ENCODE measurements at places on chromosomes 7 and 10.

- DNase-seq = peak; percentile 22
These were observed 195.4 kb downstream of the BAMBI start for GRCh38 chr10:28872587-28873165.

GRCh38 chr10:124079864-124080263 is 13.5 kb downstream of the CHST15 start:
- no peak for DNase-seq

DNA sequence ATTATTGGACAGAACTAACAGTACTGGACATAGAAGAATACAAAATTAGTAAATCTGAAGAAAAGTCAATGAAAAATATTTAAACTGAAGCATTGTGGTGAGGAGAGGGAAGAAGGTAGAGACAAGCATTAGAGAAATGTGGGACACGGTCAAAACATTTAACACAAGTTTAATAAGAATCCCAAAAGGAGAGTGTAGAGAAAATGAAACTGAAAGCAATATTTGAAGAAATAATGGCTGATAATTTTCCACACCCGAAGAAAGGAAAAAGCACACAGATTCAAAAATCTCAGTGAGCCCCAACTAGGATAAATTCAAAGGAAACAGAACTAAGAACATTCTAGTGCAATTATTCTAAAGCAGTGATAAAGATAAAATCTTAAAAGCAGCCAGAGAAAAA is 126.4 kb upstream of the LRRTM3 start:
- no peak for DNase-seq

DNA sequence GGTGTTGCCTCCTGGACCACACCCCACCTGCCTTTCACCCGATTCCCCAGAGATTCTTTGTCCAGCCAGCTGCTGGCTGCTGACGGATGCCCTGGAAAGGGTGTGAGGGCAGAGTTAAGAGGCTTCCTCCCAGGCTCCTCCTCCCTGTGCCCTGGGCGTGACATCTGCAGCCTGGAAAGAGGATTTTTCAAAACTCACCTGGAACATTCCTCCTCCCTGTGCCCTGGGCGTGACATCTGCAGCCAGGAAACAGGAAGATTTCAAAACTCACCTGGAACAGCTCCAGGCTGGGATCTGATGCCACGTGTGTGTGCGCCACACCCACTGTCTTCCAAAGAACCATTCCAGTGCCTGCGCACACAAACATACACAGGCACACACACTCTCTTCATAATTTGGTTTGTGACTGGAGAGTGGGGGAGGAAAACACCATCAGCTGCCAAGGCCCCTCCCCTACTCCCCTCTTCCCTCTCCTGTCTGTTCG is 5.2 kb downstream of the MARVELD1 start:
- no peak for DNase-seq

- DNase-seq = no peak
These were observed 34.3 kb downstream of the PYROXD2 start for GRCh38 chr10:98380493-98381339.

DNA sequence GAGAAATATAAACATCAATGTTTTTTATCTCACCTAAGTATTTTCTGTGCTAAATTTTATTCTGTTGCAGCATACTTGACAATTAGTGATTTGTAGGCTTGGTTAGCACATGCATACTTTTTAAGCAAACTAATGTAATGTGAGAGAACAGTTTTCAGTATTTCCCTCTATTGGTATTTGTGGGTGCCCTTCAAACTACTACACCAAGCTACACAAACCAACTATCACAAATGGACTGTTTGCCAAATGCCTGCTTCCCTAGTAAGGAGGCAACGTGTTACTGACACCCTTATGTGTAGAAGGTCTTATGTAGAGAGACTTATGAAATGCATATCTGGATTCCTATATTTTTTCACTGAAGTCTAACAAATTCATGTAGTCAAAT is 98.4 kb upstream of the FZD1 start:
- no peak for DNase-seq

DNA sequence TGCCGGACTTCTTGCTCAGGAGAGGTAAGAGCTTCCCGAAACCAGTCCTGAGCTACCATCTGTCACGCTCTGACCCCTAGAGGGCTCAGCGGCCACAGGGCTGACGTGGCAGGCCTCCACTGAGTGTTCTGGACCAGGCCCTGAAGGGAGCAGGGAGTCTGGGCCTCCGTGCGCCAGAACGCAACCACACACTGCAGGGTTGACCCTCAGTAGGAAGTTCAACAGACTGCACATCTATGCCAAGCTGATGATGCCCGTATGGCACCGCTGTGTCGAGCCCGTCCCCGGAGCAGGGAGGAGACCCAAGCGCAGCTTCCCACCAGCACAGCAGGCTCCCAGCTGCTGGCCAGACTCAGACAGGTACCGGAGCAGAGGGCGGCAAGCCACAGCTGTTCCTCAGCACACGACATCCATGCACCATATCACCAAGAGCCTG is 39.2 kb downstream of the CAMK2B start:
- DNase-seq = no peak

GRCh38 chr10:86659161-86659691 is 4.9 kb downstream of the OPN4 start:
- no peak for DNase-seq

GRCh38 chr7:63070696-63071095 is 928.0 kb upstream of the ZNF722 start:
- DNase-seq = no peak

- DNase-seq = no peak
These were observed 267.7 kb downstream of the TNS3 start for GRCh38 chr7:47314248-47314647.

DNA sequence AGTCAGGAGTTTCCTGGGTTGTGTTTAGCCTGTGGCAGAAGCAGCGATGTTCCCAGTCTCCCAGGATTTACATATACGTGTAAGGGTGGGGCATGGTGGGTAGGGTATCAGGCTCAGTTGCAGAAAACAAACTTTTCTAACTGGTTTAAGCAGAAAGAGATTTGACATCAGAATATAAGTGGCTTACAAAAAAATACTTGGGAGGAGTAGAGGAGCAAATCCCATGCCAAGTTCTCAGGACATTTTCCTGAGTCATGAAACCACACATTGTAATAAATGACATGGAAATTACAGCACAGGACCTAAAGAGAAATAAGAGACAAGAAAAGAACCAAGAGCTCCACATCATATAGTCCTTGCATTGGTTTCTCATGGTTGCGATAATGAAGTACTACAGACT is 26.2 kb upstream of the FRMD4A start:
- DNase-seq = no peak

DNA sequence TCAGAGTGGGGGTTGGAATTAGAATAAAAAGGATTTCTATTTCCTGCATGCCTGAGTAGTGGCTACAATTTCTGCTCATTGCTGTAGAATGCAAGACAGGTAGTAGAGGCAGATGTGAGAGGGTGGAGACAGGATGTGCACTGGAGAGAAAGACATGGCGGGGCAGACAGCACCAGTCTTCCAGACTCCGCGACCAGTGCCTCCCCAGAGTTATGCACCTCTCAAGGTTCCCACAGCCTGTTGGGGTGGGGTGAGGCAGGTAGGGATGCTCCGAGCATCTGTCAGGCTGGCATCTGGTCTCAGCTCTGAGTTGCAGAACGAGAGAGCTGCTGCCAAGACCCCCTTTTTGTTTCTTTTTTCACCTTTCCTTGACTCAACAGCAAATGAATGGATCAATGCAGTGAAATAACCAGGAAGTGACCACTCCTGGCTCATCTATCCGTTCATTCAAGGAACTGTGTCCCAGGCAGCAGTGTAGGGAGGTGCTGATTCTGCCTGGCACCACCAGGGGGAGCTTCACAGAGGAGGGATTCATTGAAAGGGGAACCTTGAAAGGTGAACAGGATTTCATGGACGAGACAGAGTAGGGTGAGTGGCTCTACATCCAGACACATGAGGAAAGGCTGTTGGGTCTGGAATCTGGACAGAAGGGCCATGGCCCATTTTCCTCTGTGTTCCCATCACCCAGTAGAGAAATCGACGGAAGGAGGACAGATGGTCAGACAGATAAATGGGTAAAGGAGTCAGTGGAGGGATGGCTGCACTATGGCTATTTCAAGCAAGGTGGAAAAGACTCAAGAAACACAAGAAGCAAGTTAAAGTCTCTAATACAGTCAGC is 17.2 kb upstream of the SLC18A3 start:
- peak; percentile 45 for DNase-seq

- no peak for DNase-seq
These were observed 94.7 kb upstream of the PPP2R2D start for GRCh38 chr10:131806146-131806545.

DNA sequence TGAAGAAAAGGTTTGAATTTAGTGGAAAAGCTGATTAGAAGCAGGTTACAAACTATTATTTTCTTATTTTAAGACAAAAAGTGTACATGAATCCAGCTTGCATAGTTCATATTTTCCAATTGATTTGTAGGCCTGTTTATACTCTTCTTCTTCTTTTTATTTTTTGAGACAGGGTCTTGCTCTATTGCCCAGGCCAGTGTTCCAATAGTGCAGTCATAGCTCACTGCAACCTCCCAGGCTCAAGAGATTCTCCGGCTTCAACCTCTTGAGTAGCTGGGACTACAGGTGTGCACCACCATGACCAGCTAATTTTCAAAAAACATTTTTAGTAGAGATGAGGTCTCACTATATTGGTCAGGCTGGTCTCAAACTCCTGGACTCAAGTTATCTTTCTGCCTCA is 45.0 kb downstream of the ARL4A start:
- DNase-seq = no peak

- no peak for DNase-seq
These were observed 22.5 kb downstream of the SNX13 start for GRCh38 chr7:17917842-17918241.

DNA sequence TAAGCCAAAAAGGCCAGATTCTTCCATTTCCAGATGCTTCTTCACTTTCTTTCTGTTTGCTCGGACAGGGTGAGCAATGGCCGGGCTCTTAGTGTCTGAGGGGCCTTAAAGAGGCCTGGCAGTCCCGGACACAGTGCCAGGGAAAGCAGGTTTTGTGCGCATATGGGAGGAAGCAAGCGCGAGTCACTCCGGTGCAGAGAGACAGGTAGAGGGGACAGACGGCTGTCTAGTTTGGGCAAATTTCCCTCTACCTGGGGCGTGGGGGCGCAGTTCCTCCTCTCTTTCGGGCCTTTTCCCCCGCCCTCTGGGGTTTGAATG is 4.7 kb downstream of the NEUROD6 start:
- DNase-seq = no peak

DNA sequence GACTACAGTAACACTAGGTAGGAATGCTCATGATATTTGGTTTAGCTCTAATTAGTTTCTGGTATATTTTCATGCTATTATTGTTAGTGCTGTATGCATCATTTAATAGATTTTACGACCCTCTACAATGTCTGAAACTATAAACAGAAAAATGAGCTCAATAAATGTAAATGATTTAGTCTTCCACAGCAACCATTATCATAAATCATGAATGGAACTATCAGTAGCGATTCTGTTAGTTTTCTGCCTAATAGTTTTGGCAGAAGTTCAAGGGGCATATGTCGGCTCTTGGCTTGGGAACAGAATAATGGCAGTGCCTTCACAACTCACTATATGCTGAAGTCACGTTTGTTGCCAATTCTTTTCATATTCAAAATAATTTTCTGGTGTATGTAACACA is 494.8 kb downstream of the PARD3 start:
- DNase-seq = no peak

DNA sequence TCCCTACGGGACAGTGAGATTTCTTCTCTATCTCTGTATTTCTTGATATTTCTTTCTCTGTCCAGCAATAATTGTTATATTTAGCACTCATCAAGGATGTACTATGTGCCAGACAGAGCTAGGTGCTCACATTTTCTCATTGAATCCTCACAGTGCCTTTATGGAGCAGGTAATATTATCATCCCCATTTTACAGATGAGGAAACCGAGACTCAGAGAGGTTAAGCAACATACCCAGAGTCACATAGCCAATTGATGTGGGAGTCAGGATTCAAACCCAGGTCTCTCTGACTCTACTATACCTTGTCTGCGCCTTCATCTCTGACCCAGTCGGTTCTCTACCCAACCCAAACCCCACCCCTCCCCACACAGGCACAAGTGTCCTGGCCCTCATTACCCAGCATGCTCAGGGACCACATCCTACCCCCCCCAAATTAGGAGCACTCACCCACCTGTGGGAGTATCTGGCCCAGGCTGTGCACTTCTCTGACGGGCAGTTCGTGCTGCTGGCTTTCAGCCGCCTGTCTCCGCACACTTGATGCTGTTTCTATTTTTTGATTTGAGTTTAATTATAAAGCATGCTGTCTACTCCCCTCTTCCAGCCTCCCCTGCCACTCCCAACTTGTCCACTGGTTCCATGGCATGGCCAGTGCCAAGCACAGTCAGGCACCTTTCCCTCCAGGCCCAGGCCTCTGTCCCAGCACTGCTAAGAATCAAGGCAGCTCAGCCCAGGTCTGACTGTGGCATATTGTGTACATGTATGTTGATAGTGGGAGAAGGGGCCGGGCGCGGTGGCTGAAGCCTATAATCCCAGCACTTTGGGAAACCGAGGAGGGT is 9.8 kb upstream of the SAMD8 start:
- DNase-seq = no peak

DNA sequence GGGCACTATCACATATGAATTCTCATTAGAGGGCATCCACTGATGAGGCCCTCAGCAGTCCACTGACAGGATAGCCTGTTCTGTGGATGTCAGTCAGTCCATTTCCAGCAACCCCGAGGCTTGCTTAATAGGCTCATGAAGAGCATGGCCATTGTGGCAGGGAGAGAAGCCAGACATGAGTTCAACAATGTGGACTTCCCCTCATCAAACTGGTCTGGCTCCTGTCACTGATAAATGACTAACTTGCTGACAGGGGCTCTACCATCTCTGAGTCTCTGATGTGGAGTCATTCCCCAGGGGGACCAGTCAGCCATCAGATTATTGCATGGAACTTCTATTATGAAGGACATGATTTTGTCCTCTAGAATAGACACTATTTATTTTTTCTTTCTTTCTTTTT is 19.8 kb upstream of the TRIL start:
- no peak for DNase-seq

DNA sequence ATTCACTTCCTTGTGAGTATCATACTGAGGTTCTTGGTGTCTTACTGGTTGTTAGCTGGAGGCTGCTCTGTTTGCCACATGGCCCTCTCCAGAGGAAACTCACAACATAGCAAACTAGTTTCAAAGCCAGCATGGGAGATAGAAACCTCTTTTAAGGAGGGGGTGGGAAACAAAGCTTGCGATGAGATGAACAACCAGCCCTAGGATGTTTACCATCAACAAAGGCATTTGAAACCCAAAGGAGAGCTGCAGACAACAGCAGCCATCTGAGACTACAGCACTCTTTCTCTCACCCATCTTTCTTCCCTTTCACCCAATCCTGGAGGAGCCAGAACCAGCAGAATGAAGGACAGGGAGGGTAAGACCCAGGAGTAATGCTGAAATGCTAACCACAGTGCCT is 182.1 kb downstream of the NEBL start:
- DNase-seq = no peak

DNA sequence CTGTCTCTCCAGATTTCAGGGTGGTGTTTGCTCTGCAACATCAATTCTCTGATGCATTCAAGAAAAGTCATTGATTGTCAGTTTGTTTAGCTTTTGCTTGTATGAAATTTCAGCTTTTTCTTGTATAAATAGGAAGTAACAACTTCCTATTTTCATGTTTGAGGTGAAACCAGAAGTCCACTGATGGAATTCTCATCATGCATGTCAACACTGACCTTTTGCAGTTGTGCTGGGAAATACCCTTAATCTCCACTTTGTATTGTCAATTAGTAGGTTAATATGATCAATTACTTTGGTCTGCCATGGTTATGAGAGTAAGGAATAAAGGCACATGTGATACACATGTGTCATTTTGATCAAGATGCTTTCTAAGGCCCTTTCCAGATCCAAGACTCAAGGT is 208.8 kb upstream of the HPS1 start:
- peak; percentile 32 for DNase-seq

GRCh38 chr10:5960070-5960972 is 17.0 kb downstream of the IL15RA start:
- DNase-seq = no peak

- no peak for DNase-seq
These were observed 2.8 kb downstream of the AKR1C4 start for GRCh38 chr10:5199398-5199797.
